ENCODE measurements at places on chromosomes 12 and 14. TPM values are rescaled to one million over a fixed set of nuclear protein-coding genes. Genes with fewer than 3 reads are reported as not detected.

TPPP2 gene
- not detected for total RNA-seq

LUM gene
- total RNA-seq, result not detected

MIPOL1 gene
- total RNA-seq, result 8.9 TPM

KRT3 gene
- total RNA-seq, result not detected

LMNTD1 gene
- total RNA-seq, result not detected

DGLUCY gene
- total RNA-seq, result 32.3 TPM

PPFIBP1 gene
- 914 TPM for total RNA-seq

OVCH1 gene
- total RNA-seq, result not detected

NEDD8 gene
- 186 TPM for total RNA-seq

TAS2R50 gene
- total RNA-seq, result 2.4 TPM

Data from dermis lymphatic vessel endothelial cell (primary cell).